Stimulated activated CD8-positive, alpha-beta memory T cell treated with anti-CD3 and anti-CD28 coated beads, Interleukin-7, amount 100 ng/mL, for 1 hour (primary cell): ENCODE measurements at places on chromosomes 2 and 18.

DNA sequence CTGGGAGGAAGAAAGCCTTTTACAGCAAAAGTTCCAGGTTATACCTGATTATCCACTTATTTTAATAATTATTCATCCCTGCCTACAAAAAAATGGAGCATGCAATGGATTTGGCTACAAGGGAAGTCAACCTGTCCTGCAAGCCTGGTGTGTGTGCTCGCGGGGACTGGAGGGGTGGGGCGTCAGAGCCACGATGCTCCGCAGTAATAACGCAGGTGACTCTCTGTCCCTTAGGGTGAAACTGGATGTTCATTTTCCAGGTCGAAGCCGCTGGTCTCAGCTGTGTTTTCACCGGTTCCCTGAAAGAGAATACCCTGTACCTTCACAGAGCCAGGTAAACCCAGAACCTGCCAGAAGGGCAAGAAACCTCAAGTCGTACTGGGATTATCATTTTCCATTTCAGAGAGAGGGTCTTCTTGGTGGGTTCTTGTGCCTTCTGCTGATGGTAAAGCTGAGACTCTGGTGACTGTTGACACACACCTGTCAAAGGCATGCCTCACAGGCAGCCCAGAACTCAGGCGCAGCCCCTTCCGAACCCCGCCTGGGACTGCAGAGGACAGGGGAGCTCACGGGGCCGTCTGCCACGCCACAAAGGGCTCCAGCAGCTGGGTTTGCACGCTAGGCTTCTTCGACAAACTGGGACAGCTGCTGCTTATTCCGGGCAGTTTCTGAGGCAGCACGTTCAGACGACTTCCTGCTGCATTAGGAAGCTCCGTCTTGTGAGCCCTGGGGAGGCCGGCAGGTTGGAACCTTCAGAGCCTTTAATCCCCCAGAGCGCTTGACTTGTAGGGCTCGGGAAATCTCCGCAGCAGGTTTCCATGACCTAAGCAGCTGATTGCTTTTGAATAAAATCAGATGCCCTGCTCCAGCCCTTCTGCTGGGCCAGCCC, 58.6 kb downstream of the KCNG2 start:
- DNase-seq: no peak

DNA sequence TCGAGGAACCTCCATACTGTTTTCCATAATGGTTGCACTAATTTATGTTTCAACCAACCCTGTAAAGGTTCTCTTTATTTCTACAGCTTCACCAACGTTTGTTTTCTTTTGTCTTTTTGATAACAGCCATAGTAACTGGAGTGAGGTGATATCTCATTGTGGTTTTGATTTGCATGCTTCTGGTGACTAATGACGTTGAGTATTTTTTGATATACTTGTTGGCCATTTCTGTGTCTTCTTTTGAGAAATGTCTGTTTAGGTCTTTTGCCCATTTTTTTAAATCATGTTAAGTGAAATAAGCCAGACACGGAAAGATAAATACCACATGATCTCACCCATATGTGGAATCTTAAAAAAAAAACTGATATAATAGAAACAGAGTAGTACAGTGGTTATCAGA, 74.8 kb upstream of the SMIM21 start:
- DNase-seq: no peak

GRCh38 chr2:68900496-68901198, 29.4 kb upstream of the BMP10 start:
- no peak for DNase-seq

DNA sequence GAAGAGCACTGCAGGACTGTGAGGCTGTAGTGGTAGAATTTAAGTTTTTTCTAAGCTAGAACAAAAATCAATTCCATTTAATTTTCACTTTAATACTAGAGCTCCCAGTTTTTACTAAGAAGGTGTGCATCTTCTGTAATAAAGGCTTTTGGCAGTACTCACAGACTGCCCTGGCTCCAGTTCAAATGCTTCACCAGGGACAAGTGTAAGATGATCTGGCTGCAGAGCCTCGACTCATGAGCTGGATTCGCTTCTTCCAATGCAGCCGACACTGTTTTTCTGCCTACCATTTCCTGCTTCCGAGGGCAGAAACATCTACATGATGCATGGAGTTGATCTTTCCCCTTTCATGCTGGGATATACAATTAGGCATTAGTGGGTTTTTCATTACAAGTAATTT, 87.0 kb downstream of the FARSB start:
- no peak for DNase-seq

- DNase-seq: no peak
Measured at GRCh38 chr18:76980663-76981395, 151.8 kb downstream of the MBP start.

GRCh38 chr2:166090908-166091307, 36.9 kb downstream of the SCN1A start:
- DNase-seq: no peak

DNA sequence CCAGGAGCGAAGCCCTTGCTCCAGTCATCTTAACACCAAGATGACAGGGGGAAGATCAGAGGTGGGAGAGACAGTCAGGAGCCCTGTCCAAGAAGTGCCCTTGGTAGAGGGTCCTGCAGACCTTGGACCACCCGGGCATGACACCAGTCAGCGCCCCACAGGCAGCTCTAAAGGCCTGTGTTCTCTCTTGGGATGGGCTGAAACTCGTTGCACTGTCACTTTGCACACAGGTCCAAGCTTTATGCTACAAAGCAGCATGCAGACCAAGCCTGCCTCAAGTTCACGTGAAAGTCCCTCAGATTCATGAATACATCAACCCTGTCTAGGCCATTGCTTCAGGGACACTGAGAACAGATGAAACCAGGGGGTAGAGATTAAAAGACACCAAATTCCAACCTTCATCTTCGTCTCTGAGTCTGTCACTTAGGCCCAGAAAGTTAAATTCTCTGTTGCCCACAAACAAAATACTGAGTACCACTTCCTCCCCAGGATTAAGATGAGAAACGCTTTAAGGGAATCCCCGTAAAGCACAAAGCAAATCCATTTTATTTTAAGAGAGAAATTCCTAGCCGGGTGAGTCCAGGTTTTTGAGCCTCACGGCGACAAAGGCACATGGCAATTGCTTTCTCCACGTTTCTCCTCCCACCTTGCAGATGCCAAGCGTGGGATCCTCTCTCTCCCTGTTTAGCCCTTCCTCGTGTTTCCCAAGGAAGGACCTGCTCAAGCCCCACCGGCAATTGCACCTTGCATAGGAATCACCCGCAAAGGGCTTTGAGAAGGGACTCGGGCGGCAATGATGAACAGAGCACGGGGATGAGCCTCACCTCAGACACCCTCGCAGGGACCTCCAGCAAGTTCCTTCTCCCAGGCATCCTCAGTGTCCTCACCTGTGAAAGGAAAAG, 75.0 kb upstream of the ID2 start:
- no peak for DNase-seq

- DNase-seq: no peak
Measured at GRCh38 chr2:67057901-67058703, 339.0 kb upstream of the ETAA1 start.
